ENCODE measurements at places on chromosomes 6 and 20.

- no peak for DNase-seq
Observed at GRCh38 chr20:57517904-57518303, 7.0 kb downstream of the CTCFL start.

- peak; percentile 41 for DNase-seq
Observed at GRCh38 chr6:144585217-144585814, 300.2 kb downstream of the UTRN start.

- DNase-seq: no peak
Observed at GRCh38 chr20:20150241-20150640, 97.9 kb downstream of the CFAP61 start.

DNA sequence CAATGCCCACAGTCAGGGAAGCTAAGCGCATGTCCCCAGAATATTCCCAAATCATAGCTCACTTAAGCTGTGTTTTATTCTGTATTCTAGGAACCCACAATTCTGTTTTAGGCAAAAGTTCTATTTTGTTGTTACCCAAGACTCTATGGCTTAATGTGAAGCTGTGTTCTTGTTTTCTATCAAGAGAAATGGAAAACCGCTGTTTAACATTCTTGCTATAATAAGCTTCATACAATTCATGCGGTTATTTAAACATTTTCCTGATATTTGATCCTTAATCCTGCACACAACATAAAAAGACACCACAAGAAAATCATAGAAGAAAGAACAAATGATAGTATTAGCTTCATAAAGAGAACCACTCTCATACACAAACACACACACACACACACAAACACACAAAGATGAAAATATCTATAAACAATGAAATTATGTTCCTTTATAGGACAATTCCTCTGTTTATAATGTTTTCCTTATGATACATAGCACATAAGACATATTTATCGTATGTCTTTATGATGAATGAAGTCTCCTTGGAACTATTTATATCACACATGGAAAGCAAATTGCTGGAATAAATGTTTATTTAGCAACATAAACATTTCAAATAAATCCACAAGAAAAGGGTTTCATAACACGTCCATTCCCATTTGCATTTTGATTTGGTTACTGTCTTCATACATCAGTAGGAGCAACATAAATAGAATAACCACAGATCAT is 16.4 kb upstream of the COL21A1 start:
- no peak for DNase-seq

- no peak for DNase-seq
Observed at GRCh38 chr20:23161244-23161891, 75.2 kb upstream of the CD93 start.

GRCh38 chr6:16713597-16713996 is 47.7 kb downstream of the ATXN1 start:
- DNase-seq: no peak

- DNase-seq: no peak
Observed at GRCh38 chr20:22374066-22374465, 210.3 kb downstream of the FOXA2 start.

DNA sequence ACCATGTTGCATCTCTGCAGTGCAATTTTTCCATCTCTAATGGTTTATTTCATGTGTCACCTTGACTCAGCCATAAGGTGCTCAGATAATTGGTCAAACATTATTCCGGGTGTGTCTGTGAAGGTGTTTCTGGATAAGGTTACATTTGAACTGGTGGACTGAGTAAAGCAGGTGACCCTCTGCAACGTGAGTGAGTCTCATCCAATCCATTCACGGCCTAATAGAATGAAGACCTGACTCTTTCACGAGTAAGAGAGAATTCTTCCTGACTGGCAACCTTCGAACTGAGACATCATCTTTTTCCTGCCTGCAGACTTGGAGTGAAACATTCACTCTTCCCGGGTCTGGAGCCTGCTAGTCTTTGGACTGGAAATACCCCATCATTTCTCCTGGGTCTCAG is 77.1 kb upstream of the SLC22A23 start:
- no peak for DNase-seq

- DNase-seq: no peak
Observed at GRCh38 chr6:7139835-7140470, 32.2 kb downstream of the RREB1 start.

All from HAP-1 (cell line).